ENCODE measurements at places on chromosomes 6 and 20. TPM values are rescaled to one million over a fixed set of nuclear protein-coding genes. Genes with fewer than 3 reads are reported as not detected.

- H3K4me3 ChIP-seq = no peak overlapping the region
- no peaks in the 10 kb centered on the region for H3K27me3 ChIP-seq
- peaks cover 49% of the 10 kb centered on the region for H3K4me1 ChIP-seq
Measured at GRCh38 chr20:63704749-63705117, 3.0 kb downstream of the ARFRP1 start.

DNA sequence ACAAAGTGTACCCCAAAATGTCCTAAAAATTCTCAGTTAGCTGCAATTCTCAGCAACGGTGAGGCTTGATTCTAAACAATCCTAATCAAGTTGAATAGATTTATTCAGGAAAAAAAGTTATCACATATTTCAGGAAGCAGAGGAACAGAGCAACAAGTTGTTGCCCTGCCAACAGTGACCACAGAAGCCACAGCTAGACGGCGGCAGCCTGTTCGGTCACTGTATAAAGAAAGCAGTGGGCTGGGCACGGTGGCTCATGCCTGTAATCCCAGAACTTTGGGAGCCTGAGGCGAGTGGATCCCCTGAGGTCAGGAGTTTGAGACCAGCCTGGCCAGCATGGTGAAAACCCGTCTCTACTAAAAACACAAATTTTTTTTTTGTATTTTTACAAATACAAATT is 171.2 kb upstream of the BMP5 start:
- no peaks in the 10 kb centered on the region for H3K4me1 ChIP-seq
- H3K27ac ChIP-seq = no peak overlapping the region
- H3K36me3 ChIP-seq = no peaks in the 10 kb centered on the region
- DNase-seq = no peak
- H3K4me3 ChIP-seq = no peak overlapping the region

The GJA10 gene
- not detected for total RNA-seq

DNA sequence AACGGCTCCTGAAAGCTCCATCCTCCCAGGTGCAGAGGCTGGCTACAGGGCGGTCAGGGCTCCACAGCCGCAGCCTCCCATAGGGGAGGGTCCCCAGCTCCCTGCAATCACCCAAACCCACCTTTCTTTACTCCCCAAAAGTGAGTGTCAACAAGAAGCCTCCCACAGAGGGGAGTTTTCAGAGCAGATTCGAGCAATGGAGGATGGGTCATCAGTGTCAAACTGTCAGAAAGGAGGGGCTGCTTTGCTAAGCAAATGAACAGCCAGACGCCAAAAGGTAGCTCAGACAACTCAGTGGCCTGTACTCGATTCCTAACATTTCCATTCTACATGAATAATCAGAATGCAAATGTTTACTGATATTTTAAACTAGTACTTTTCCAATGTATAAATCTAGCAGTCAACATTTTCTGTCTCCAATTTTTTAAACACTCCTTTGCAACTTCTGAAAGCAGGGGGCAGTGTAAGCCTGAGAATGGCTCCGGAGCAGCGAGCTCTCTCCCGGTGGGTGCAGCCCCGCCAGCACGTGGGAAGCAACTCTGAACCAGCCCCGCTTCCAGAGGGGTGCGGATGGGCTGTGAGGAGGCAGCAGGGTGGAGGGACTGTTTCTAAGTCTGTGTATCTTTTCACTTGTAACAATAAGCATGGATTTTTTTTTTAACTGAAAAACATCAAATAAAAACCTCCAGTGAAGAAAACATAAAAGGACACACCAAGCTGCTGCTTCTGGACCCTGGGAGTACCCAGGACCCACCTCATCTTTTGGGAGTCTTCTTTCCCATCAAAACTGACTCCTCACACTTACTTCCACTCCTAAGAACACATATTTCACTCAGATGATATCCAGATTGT is 54.9 kb downstream of the TAF4 start:
- H3K4me3 ChIP-seq = no peak overlapping the region
- H3K27me3 ChIP-seq = no peaks in the 10 kb centered on the region
- peaks cover 6% of the 10 kb centered on the region for H3K36me3 ChIP-seq
- DNase-seq = peak; percentile 20
- no peaks in the 10 kb centered on the region for H3K4me1 ChIP-seq

The ESF1 gene
- total RNA-seq = 26.4 TPM

The PGC gene
- 0.18 TPM for total RNA-seq

GRCh38 chr20:62332989-62333819 is 30.4 kb downstream of the ADRM1 start:
- no peak for DNase-seq
- peaks cover 8% of the 10 kb centered on the region for H3K36me3 ChIP-seq
- H3K27me3 ChIP-seq = no peaks in the 10 kb centered on the region
- H3K4me1 ChIP-seq = no peaks in the 10 kb centered on the region
- H3K27ac ChIP-seq = no peak overlapping the region

DNA sequence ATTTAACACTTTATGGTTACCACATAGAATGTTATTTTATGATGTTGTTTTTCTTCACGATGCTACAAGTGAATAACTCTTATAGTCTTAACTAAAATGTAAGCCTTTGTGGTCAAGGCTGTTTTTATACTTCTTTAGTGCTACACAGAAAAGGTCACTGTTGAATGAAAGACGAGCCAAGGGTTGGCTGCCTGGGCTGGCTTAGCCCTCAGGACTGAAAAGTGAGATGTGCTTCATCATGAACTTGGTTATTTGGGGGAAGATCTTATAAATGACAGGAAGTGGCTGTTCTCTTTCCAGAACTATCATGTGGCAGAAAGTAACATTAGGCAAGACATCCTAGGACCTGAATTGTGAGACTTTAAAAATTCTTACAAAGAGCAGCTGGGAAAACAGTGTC is 404.0 kb downstream of the BTBD3 start:
- H3K36me3 ChIP-seq = no peaks in the 10 kb centered on the region
- H3K27me3 ChIP-seq = no peaks in the 10 kb centered on the region
- H3K4me3 ChIP-seq = no peak overlapping the region
- DNase-seq = no peak

- H3K27me3 ChIP-seq = no peaks in the 10 kb centered on the region
- no peak overlapping the region for H3K4me3 ChIP-seq
- no peaks in the 10 kb centered on the region for H3K36me3 ChIP-seq
- DNase-seq = no peak
- no peak overlapping the region for H3K27ac ChIP-seq
Measured at GRCh38 chr6:111777357-111777756, 95.9 kb downstream of the FYN start.

Measured in Panc1 (cell line).